Stimulated activated CD8-positive, alpha-beta memory T cell treated with anti-CD3 and anti-CD28 coated beads, Interleukin-15, amount 100 ng/mL, for 4 hours (primary cell): ENCODE measurements at places on chromosomes 1 and 21.
A peak's percentile ranks its signal among the peaks of the same experiment; 100 is the strongest.

DNA sequence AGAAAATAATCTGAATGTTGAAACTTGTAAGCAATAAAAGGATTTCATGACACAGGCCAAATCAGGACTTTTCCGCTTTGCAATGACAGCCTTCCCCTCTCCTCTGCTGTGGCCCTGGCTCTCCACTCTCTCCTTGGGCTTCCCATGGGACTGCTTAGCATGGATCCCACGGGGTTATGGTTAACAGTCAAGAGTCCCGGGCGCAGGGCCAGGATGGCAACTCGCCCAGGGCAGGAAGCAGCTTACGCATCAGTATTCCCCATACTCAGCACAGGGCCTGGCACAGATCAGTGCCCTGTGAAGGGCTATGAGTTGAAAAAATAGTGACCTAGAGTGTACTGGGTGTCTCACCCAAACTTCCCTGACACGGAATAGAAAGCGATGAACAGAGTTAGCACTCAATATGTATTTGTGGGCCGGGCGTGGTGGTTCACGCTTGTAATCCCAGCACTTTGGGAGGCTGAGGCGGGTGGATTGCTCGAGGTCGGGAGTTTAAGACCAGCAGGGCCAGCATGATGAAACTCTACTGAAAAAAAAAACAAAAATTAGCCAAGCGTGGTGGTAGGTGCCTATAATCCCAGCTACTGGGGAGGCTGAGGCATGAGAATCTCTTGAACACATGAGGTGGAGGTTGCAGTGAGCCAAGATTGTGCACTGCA, 29.1 kb upstream of the GRHL3 start:
- DNase-seq, result no peak

- no peak for DNase-seq
These were observed 452.3 kb upstream of the ADAMTS5 start for GRCh38 chr21:27419153-27419552.

- no peak for DNase-seq
These were observed 467.3 kb downstream of the CAMTA1 start for GRCh38 chr1:7252411-7253117.

DNA sequence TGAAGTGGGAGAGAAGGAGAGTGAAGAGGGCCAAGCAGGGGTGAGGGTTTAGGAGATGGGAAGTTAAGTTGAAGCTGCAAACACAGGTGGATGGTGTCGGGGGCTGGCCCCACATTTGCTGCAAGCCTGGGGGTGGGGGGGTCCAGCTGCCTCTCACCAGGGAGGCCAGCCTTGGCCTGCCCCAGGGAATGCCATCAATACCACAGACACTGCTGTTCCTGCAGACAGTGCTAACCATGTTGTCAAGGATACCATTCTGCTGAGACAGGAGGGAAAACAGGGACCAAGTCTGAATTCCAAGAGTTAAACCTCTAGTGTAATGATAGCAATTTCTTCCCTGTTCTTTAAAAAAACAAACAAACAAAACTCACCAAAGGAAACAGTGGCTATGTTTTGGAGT, 8.0 kb downstream of the MECR start:
- no peak for DNase-seq

- DNase-seq, result no peak
These were observed 62.1 kb downstream of the SLC66A1 start for GRCh38 chr1:19374083-19374801.

- DNase-seq, result no peak
These were observed 2.5 kb upstream of the BMP8A start for GRCh38 chr1:39488793-39489566.

- no peak for DNase-seq
These were observed 8.2 kb upstream of the IL22RA1 start for GRCh38 chr1:24151175-24151533.

DNA sequence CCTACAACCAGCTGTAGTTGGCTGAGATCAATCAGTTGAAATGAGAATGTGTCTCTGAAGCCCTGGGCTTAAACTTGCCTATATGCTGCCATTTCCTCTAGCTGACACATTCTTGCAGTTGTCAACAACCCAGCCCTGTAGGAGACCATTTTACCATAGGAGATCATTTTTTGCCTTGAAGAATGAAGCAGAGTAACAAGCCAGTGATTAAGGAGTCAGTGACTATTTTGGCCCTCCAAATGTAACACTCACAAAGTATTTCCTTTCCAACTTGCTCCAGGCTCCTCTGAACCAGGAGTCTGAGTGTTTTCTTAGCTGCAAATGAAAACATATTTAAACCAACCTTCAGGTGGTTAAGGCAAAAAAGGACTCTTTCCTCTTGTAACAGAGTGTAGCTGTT, 183.5 kb downstream of the ZZZ3 start:
- no peak for DNase-seq

GRCh38 chr1:204136814-204137213, 15.0 kb downstream of the ETNK2 start:
- no peak for DNase-seq

DNA sequence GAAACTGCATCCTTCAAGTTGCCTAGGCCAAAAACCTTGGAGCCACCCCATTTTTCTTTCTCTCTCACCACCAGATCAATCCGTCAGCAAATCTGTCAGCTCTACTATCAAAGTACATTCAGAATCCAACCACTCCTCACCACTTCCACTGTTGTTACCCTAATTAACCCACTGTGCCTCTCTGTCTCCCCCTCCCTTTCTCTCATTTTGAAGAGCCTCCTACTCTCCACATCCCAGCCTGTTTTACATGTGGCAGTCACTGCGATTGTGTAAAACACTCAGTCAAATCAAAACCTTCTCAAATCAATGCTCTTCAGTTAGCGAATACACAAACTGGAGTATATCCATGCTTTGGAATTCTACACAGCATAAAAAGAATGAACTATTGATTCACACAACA, 33.1 kb downstream of the ZNF684 start:
- no peak for DNase-seq

- DNase-seq, result no peak
These were observed 182.4 kb downstream of the CDC7 start for GRCh38 chr1:91682882-91683597.

GRCh38 chr1:151055581-151055980, 3.8 kb downstream of the CDC42SE1 start:
- no peak for DNase-seq

- DNase-seq, result no peak
These were observed 42.7 kb upstream of the TMEM51 start for GRCh38 chr1:15110867-15111230.

- DNase-seq, result no peak
These were observed 4.8 kb upstream of the GNPAT start for GRCh38 chr1:231236208-231236591.

DNA sequence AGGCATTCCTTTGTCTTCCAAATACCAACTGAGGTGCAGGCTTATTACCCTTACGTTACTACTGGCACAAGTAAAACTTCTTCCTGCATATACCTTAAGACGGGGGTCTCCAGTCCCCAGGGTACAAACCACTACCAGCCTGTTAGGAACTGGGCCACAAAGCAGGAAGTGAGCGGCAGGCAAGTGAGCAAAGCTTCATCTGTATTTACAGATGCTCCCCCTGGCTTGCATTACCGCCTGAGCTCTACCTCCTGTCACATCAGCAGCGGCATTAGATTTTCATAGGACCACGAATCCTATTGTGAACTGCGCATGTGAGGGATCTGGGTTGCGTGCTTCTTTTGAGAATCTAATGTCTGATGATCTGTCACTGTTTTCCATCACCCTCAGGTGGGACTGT, 113.1 kb downstream of the SLC45A1 start:
- DNase-seq, result no peak

GRCh38 chr1:1941211-1941841, 22.2 kb upstream of the TMEM52 start:
- DNase-seq, result no peak

DNA sequence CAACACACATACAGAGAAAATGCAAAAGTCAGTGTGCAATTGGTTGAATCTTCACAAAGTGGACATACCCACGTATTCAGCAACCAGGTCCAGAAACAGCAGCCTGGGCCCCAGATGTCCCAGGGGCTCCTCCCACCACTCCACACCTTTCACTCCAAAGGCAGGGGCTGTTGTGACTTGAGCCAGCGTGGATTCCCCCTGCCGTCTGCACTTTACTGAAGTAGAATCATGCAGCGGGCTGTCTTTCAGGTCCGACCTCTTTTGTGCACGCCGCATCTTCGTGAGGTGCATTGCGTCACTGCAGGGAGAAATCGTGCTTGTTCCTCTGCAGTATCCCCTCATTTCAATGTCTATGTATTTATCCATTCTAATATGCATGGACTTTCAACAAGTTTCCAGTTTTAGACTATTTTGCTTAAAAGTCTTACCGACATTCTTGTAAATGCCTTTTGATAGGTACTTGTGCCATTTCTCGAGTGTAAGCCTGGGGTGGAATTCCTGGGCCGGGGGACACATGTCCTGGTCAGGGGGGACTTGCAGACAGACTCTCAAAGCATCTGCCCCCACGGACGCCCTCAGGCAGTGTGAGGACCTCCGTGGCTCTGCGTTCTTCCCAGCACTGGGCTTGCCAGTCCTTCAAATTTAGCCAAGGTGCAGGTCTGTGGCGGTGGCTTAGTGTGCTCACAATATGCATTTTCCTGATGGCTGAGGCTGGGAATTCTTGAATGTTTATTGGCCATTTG, 29.3 kb upstream of the ACTRT2 start:
- no peak for DNase-seq

DNA sequence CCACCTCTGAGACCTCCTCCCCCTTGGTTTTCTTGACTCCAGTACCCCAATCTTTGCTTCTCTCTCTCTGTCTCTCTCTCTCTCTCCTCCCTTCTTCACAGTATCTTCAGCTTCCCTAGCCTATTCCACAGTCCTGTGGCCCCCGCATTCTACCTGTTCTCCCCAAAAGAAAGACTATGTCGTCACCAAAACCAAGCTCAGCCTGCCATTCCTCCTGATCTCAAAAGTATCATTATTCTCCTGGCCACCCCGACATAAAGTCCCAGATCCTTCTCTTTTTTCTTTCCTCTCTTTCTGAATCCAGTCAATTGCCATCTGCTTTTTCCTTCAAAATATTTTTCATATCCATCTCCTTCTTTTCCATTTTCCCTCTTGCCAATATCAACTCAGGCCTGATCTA, 23.7 kb upstream of the KHDRBS1 start:
- no peak for DNase-seq

- DNase-seq, result peak; percentile 16
These were observed 36.6 kb upstream of the HMGN1 start for GRCh38 chr21:39385299-39386145.

GRCh38 chr1:113800487-113800886, 11.8 kb downstream of the RSBN1 start:
- no peak for DNase-seq

DNA sequence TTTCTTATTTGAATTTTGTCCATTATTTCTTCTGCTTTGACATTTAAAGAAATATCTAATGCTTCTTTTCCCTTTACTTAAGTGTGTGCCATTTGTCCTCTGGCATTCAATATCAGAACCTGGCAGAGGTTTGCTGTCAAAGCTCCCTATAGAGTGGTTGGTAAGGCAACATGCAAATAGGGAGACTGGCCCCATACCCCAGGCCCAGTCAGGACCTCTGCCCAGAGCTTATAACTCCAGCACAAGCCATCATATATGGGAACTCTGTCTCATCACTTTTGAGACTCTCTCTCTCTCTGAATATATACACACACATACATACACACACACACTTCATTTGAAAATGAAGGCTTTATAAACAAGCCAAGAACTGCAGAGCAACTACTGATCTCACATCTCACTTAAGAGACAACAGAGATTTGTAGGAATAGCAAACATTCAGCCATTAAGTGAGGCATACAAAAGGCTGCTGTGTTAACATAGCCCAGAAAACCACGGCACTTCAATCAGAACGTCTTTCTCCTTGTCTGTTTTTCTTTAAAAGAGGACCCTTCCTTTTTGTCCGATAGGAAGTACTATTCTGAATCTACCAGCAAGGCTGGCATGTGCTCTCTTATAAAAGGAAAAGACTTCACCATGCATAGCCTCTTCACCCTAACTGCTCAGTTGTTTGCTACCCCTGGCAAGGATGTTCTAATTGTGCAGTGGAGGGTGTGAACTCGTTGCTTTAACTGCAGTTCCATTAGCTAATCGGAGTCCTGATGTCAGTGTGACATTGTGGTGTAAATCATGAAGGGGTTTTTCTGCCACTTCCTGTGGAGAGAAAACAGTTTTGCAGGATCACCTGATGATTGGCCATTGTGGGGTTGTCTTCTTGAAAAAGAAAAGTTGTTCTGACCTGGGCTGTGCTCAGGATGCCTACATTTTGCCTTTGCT, 101.7 kb downstream of the NR5A2 start:
- DNase-seq, result no peak

DNA sequence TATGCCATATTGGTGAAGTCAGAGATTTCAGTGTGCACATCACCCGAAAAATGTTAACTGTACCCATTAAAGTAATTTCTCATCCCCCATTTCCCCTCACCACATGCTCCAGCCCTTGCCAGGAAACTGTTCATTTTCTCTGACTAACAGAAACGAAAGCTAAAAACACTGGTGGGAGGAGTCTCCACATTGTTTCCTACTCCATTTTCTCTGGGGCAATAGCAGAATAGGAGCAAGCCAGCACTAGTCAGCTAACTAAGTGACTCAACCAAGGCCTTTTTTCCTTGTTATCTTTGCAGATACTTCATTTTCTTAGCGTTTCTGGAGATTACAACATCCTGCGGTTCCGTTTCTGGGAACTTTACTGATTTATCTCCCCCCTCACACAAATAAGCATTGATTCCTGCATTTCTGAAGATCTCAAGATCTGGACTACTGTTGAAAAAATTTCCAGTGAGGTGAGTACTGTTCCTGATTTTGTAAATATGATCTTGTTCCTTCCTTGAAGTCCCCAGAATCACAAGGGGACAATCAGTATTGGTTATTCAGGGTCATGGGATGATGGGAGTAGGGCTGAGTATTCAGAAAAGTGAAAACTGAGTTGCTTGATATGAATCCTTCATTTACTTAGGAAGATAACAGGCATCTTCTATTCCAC, at the start of gene IFI16:
IFI16 (plus strand) TSS at position 204 of the 658 bp plus-strand sequence. CDS start 4,774 bp downstream, outside the sequence.
- no peak for DNase-seq

DNA sequence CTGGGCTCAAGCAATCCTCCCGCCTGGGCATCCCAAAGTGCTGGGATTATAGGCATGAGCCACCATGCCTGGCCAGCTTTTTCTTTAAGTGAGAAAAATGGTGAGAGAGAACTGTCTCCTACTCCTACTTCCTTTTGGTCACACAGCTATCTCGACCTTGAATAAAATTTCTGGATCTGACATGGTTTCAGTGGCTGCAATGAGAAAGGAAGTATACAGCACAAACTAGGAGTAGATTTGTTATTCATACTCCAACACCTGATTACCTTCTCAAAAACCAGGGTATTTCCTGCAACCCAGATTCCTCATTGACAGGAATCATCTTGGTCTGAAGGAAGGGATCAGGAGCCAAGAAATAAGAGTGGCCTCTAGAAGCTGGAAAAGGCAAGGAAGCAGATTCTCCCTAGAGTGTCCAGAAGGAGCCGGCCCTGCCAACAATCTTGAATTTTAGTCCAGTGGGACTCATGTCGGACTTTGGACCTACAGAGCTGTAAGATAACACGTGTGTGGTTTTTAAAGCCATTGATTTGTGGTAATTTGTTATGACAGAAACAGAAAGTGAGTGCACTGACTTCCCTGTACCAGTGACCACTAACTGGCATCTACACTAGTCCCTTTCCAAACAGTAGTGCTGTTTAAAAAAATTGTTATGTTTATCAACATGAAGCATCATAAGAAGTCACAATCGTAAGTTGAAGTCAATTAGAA, 516.6 kb downstream of the SMYD3 start:
- no peak for DNase-seq

- no peak for DNase-seq
These were observed 13.7 kb downstream of the PTGFRN start for GRCh38 chr1:116923421-116923820.
